Activated CD4-positive, alpha-beta T cell treated with anti-CD3 and anti-CD28 coated beads, Interleukin-2, amount 50 U/mL, for 16 hours (primary cell): ENCODE measurements at places on chromosomes 3 and 15.
A peak's percentile ranks its signal among the peaks of the same experiment; 100 is the strongest.

GRCh38 chr15:46618984-46619383, 984.2 kb downstream of the SQOR start:
- DNase-seq = no peak

DNA sequence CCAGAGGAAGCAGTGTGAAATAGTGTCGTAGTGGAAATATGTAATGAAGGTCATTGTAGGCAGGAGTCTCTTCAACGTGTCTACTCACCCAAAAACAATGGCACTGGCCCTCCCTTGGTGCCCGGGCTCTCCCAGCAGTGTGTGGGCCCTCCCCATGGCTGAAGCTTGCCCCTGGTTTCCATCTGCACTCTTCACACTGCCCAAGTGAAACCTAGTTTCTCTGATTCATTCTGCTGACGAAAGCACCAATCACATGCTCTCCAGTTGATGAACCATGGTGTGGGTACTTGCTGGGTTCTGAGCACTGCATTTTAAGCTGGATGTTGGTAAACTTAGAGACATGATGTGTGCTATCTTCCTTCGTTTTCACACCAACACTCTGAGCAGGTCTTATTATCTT, 61.0 kb upstream of the AGBL1 start:
- no peak for DNase-seq

DNA sequence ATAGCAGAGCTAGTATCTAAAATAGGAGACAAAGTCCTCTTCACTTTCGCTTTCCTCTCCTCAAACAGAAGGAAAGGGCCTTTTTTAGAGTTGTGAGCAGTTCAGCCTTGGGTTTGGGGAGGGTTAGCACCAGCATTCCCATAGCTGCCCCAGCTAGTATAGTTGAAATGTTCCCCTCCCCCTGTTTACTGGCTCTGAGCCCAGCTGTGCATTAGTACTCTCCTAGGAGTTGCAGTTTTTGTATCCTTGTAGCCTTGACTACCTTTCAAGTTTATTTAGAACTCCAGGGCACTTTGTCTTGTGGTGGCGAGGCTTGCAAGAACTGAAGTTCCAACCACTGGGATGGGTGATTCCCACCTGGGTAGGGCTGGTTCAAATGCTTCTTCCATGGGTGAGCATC, 245.1 kb upstream of the NAALADL2 start:
- no peak for DNase-seq

DNA sequence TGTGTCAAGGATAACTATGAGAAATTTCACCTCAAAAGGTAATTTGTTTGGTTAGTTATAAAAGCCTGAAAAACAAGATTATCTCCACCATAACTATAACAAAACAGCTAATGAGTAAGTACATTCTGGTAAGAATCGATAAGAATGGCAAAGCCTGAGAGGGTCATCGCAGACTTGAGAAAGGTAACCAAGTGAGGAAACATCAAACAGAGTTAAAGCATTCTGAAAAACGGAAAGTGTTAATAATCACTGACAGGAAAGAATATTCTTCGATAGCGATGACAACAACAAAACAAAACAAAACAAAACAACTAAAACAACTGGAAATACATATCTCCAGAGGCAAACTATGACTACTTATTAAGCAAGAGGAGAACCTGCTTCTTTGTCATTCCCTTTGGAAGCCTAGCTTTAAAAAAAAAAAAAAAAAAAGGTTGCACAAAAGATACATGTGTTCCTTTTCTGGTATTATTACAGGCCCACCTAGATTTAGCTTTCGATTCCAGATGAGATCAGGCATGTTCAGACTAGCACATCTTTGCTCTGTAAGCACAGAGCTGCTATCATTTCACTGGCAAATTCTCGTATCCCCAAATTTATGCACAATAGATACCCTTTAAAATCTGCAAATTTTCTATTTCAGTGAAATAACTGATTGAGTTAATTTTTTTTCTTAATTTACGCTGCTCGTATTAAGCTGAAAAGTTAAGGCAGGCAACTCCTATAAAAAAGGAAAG, 155.6 kb downstream of the TIGIT start:
- DNase-seq = no peak

DNA sequence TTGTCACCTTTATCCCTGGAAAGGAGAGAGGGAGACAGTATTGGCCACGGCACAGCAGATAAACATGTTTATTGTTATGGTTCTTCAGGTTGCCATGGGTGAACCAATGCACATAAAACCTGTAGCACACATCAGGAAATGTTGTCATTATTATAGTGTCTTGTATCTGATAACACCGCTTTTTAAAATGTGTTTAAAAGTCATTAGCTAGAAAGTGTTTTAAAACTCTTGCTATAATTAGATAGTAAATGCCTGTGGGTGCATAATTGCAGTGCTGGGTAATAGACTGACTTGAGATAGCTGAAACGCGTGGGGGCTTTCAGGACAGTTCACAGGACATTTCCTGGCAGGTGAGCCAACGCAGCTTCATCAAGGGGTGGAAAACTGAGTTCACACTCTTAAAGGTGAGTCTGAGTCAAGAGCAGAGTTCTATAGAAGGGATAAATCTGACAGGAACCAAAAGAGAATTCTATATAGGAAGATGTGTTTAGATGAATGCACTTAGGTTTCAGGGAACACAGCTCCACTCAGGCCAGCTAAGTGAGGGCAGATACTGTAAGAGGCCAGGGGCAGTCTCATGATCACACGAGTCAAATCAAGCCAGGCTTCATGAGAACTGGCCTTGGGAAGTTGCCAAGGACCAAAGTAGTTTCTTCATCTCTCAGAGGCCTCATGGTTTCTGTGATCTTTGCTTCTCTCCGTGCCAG, 35.6 kb upstream of the PPP4R2 start:
- DNase-seq = no peak

GRCh38 chr15:73928241-73928579, 1.9 kb downstream of the LOXL1 start:
- DNase-seq = no peak

DNA sequence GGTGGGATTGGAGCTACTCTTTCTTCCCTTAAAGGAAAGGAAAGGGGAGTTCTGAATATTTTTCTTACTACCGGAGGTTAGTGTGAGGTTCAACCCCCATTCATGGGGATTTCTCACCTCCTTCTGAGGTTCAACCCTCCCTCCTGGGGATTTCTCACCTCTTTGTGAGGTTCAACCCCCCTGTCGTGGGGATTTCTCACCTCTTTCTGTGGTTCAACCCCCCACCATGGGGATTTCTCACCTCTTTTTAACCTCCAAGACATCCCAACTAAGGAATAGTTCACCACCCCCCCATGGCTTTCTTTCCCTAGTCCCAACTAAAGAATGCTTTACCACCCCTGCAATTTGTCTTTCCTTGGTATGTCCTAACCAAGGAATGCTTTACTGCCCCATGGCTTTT, 520.3 kb downstream of the EDEM1 start:
- DNase-seq = no peak

- peak; percentile 78 for DNase-seq
Measured at GRCh38 chr15:63466378-63467192, 37.8 kb upstream of the USP3 start.

GRCh38 chr3:49171119-49171774, at the start of gene KLHDC8B:
Gene KLHDC8B (plus strand): TSS chr3:49171598. CDS start chr3:49172770, 1,172 bp downstream.
- DNase-seq = peak; percentile 80

- DNase-seq = no peak
Measured at GRCh38 chr3:179304605-179305004, 18.2 kb upstream of the ZNF639 start.
